Epithelial cell of alveolus of lung (primary cell): ENCODE measurements at places on chromosomes 6 and 20. TPM values are rescaled to one million over a fixed set of nuclear protein-coding genes. Genes with fewer than 3 reads are reported as not detected.

The TP53INP2 gene
- total RNA-seq, result 6.9 and 18.0 TPM in 2 replicates

The FRK gene
- 0.32 and 0.52 TPM in 2 replicates for total RNA-seq

The MOG gene
- not detected in 2 replicates for total RNA-seq

The FAM110A gene
- total RNA-seq, result 1.8 and 4.7 TPM in 2 replicates

The HCK gene
- not detected in 2 replicates for total RNA-seq

The EFHC1 gene
- total RNA-seq, result 14.5 and 17.4 TPM in 2 replicates

The RSPH4A gene
- 0.40 TPM in 1 of 2 replicates, not detected in the other for total RNA-seq

The MRPL14 gene
- 43.1 and 69.8 TPM in 2 replicates for total RNA-seq

The CEP57L1 gene
- total RNA-seq, result 22.0 and 25.5 TPM in 2 replicates

The GUCA1A gene
- total RNA-seq, result 0.26 TPM in 1 of 2 replicates, not detected in the other

The GTSF1L gene
- total RNA-seq, result not detected in 2 replicates

The RUNX2 gene
- 12.8 TPM in 2 replicates for total RNA-seq

The IMPG1 gene
- total RNA-seq, result 0.26 TPM in 1 of 2 replicates, not detected in the other

The LRRC73 gene
- 0.39 TPM in 1 of 2 replicates, not detected in the other for total RNA-seq

The PSMB9 gene
- total RNA-seq, result 7.8 and 43.2 TPM in 2 replicates

The EMILIN3 gene
- under 0.01 and 0.24 TPM in 2 replicates for total RNA-seq

The SYCP2L gene
- 0.13 TPM in 1 of 2 replicates, not detected in the other for total RNA-seq

The ENPP5 gene
- 0.56 and 1.0 TPM in 2 replicates for total RNA-seq
